ENCODE measurements at places on chromosomes 3 and 15.
A peak's percentile ranks its signal among the peaks of the same experiment; 100 is the strongest.

GRCh38 chr15:22979238-22980188, 655 bp downstream of the CYFIP1 start:
- peak; percentile 42 for DNase-seq

DNA sequence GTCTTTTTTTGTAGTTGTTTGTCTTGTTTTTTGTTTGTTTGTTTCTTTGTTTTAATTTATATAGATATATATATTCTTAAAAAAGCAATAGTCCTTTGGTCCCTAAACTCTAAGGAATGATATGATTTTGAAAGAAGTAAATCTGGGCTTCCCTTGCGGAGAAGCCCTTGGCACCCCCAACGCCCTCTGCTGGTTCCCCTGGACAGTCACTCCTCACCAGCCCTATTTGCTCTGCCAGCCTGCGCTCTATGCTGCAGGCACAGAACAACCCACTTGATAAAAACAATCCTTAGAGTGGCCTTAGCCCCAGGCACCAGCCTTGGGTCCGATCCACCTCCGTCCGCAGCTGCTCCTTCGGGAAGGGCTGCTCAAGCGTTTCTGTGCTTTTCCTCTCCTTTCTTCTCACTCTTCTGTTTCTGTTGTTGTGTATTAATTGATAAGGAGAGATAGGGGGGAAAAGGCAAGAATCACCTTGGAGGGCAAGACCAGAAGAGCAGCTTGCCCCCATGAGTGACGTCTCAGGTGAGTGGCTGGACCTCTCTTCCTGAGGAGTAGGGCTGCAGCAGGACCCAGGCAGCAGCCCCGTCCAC, 13.7 kb upstream of the PARP6 start:
- DNase-seq = peak; percentile 14

DNA sequence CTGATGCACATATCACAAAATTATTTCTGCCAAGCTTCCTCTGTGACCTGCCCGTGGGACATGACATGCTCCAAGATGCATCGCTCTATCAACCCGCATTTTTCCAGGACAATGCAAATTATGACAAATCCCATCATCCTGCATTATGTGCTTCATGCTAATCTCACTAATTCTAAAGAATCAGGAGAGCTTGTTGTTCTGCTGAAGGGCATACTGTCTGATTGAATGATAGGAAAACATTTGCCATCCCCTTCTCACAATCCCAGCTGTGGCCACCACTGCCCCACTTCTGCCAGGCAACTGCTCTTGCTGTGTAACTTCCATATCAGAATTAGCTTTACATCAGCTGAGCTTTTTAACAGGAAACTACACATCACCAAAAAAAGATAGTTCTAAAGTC, 203.5 kb upstream of the NANOGP8 start:
- no peak for DNase-seq

DNA sequence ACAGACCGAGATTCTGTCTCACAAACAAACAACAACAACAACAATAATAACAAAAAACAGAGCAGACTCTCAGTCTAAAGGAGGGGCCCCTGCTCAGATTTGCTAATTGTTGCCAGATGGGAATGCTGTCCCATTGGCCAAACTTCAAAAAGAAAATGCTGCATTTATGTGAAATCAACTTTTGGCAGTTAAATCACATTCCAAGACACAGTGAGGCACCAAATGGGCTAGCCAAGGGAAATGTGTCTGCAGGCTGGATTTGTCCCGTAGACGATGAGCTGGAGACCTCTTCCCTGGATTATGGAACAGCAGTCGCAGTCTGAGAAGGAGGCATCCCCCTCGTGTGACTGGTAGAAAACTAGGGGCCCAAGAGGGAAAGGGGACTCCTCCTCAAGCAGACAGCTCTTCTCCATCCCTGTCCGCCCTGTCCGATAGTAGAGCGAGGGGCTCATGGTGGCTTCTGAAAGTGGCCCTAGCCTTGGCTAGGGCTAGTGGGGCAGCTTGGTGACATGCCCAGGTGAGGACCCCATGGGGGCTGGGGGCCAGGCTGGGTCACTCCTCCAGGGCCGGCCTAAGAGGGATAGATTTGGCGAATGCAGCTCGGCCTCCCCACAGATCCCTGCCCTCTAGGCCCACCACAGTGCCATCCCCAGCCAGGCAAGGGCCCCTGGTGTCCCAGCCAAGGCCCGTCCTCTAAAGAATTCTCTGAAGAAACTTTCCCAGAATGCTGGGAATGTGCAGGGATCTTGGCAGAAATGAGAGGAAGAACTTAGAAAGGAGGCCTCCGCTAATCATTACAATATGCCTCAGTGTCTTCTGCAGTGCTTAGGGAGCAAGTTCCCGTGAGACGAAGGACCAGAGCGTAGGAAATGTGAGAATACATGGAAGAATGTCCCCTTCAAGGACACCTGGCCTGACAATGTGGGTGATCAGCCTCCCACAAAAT, 2.0 kb downstream of the SLC22A14 start:
- DNase-seq = peak; percentile 53

DNA sequence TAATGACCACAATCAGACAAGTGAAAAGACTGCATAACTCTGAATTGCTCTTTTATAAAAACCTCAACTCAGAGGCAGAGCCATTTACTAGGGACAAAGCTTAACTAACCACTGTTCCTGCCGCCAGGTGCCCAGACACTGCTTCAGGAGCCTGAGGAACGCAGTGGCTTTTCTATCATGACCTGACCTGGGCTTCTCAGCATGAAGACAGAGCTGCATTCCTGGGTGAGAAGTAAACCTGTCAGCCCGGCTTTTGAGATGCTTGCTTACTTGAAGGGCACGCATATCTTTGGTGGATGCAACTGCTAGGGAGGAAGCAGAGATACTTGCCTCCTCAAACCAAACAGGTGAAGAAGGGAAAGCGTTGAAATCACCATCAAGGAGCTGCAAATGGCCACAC, 7.9 kb downstream of the LRRC31 start:
- no peak for DNase-seq

DNA sequence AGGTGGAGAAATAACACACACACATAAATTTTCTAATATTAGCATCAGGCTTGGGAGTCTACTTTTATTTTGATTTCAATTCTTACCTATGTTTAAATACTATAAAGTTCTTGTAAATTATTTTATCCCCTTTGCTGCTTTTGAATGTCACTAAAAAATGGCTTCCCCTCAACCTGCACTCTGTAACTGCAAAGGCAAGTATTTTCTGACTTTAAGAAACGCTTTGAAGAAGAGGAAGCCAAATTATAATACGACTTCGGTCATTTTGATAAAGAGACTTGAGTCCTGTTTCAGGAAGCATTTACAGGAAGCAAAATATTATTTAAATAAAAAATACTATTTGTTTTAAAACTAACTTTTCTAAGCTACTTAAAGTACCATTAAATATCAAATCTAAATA, 627.7 kb upstream of the AGTR1 start:
- no peak for DNase-seq

DNA sequence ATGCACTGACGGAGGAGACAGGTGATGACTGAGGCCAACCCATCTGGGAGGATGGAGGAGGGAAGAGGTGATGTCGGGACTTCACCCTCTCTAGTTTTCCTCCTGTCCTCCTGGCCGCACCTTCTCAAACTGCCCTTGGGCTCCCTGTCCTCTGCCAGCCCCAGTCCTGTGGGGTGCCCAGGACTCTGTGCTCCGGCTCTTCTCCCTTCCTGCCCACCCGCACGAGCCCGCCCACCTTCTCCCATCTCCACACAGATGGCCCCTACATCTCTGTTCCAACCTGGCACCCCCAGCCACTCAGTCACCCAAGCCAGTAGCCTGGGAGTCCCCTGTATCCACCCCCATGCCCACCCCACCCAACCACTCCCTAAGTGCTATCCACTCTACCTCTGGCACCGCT, 206.7 kb upstream of the LINGO1 start:
- DNase-seq = no peak

DNA sequence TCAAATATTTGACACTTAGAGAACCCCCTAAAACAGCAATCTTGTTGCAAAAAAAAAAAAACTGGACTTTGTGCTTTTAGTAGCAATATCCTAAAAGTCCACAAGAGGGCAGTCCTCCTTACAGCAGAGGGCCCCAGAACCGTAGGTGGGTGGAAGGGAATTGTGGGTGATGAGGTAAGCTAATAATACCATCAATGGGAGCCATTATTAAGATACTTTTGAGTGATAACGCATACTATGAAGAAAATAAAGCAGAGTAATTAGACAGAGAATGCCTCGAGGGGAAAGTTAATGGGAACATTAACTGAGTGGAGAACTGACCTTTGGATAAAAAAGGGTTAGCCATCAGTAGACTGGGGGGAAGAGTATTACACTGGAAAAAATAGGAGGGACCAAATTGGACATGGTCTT, 229.9 kb downstream of the THRB start:
- DNase-seq = peak; percentile 32

GRCh38 chr3:44130249-44130648, 111.4 kb upstream of the TOPAZ1 start:
- DNase-seq = no peak

DNA sequence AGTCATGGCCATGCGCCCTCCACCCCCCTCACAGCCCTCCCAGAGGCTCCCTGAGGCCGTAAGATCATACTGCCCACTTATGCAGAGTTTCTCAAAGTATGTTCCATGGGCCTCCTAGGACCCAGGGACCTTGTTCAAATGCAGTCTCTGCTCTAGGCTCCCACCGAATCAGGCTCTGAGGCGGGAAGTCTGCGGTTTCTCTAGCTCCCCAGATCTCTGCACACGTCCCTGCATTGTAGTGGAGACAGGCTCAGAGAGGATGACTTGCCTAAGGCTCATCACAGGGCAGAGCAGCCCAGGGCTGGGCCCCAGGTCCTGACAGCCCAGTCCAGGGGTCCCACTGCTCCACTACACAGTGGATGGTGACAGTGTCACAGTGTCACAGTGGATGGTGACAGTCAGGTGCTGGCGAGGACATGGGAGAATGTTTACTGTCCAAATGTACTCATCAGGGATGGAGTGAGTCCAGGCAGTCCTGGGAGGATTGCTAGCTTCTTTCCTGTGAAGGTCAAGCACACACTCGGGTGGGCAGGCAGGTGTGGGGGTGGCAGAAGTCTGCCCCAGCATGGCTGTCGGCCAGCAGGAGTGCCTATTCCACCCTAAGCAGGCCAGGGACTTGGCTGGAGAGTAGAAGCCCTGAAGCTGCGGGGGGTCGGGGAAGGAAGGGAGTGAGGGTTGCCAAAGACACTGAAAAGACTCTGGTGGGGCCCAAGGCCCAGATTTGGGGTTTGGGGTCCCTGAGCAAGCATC, 12.4 kb downstream of the ANKRD63 start:
- no peak for DNase-seq

GRCh38 chr3:11604139-11604892, 39.4 kb downstream of the VGLL4 start:
- DNase-seq = peak; percentile 90

DNA sequence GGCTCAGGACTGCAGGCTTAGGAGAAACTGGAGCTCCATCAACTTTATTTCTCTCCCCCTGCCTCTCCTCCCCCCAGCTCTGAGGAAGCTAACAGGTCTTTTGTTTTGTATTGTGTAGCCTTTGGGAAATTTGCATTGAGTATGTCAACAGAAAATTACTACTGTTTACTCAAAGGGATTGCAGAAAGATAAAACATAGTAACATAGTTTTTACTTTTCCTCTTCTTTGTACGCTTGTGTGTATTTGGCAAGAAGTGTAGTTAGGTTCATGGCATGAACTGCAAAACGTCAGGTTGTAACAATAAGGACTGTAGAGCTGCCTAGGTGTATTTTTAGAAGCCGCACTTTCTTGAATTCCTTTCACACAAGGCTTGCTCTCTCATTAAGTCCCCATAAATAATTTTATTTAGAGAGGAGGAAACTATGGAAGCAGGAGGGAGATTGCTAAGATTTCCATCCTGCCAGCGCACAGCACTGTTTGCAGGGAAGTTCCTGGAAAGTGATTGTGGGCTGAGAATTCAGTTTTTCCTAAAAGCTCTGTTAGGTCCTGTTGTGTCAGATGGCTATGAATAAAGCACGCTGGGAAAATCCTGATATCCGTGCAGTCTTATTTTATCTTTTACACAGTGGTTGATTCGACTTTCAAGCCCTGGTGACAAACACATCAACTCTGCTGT, 21.1 kb upstream of the SATB1 start:
- no peak for DNase-seq

- no peak for DNase-seq
These were observed 53.5 kb upstream of the CCDC54 start for GRCh38 chr3:107323723-107324122.

DNA sequence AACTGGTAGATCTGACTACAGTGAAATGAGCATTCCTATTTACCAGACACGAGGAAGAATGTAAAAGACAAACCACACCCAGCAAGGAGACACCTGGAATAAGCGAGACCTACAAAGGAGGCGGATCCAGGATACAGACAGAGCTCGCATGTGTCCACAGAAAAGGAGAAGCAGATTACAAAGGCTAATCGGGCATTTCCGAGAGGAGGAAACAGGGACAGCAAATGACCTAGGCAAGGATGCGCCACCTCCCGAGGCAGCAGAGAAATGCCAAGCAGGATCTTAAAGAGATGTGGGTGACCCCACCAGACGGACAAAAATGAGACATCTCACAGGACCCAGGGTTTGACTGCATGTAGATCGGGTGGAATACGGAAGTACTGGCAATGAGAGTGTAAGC, 63.2 kb upstream of the IQSEC1 start:
- DNase-seq = no peak

DNA sequence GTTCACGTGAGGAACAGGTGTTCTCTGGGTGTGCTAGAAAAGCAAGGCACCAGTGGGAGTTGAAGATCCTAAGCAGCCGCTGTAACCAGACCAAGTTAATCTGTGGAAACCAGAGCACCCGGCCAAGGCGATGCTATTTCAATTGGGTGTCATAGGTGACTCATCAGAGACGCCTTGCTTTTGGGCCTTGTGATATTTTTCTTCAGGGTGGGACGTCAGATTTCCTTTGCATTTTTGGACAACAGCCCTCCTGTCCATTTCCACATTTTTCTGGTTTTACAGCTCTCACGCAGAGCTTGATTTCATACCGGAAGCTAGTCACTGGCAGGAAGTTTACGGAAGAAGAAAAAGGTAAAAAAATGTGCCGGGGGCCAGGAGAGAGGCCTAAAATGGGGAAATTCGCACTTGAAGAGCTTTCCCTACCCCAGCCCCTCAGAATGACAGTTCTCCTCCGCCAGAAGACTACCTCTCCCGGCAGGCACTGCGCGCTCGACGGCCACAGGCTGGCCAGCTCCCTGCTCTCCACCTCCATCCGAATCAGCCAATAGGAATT, 471 bp upstream of the KBTBD8 start:
- DNase-seq = peak; percentile 76

- DNase-seq = no peak
These were observed 611.0 kb downstream of the NSUN3 start for GRCh38 chr3:94673876-94674275.

DNA sequence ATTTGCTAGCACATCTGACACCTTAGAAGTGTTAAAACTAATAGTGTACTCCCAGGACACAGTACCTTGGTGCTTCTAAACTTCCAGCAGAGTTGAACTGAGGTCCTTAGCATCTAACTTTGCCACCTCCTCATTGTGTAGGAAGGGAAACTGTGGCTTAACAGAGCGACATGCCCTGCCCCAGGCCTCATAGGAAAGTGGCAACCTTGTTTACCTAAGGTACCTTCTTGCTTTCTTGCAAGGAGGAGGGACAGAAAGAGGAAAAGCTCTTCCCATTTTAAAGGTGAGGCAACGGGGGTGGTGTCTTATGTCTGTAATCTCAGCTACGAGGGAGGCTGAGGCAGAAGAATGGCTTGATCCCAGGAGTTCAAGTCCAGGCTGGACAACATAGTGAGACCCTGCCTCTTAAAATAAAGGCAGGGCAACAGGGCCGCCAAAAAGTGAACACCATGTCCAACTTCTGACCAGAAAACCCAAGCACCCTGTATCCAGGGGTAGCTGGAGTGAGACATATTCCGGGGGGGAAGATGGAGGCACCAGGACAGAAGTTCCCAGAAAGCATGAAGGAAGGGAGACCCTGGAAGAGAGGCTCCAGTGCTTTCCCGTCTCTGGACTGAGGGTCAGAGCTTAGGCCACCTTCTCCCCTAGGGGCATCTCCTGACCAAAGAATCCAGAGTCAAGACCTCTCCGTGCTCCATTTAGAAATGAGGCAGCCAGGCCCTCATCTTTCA, 540 bp upstream of the KLHL40 start:
- no peak for DNase-seq

All from IMR-90 (cell line).